A549 treated with GW870086 at 1 μM for 4 hours (cell line): ENCODE measurements at places on chromosomes 6 and 20. TPM values are rescaled to one million over a fixed set of nuclear protein-coding genes. Genes with fewer than 3 reads are reported as not detected.

OLIG3 gene
- total RNA-seq, result not detected in 5 replicates

NMBR gene
- total RNA-seq, result not detected in 5 replicates

SNAI1 gene
- total RNA-seq, result 9.0 to 15.2 TPM (median 13.5 TPM) in 5 replicates

SYNGAP1 gene
- total RNA-seq, result 3.6 to 4.7 TPM (median 3.9 TPM) in 5 replicates

BTN1A1 gene
- total RNA-seq, result not detected in 5 replicates

SCUBE3 gene
- 0.02 to 0.07 TPM (median 0.06 TPM) in 5 replicates for total RNA-seq

EDN1 gene
- total RNA-seq, result 35.0 to 37.9 TPM (median 35.4 TPM) in 5 replicates

FIG4 gene
- 3.6 to 4.5 TPM (median 4.3 TPM) in 5 replicates for total RNA-seq

PAK1IP1 gene
- 19.1 to 21.0 TPM (median 20.3 TPM) in 5 replicates for total RNA-seq

SLC22A2 gene
- total RNA-seq, result 0.14 TPM in 1 of 5 replicates, not detected in the others

LTV1 gene
- 32.9 to 38.6 TPM (median 33.9 TPM) in 5 replicates for total RNA-seq

ROS1 gene
- 0.15 to 0.24 TPM (median 0.16 TPM) in 5 replicates for total RNA-seq

CCM2L gene
- 0.24 to 0.56 TPM (median 0.45 TPM) in 5 replicates for total RNA-seq

SCGN gene
- 0.09 to 0.23 TPM (median 0.19 TPM) in 4 of 5 replicates, not detected in the other for total RNA-seq

MED20 gene
- 12.2 to 15.8 TPM (median 14.3 TPM) in 5 replicates for total RNA-seq

GSS gene
- total RNA-seq, result 55.8 to 62.6 TPM (median 57.7 TPM) in 5 replicates

CYP21A2 gene
- 0.08 TPM in 1 of 5 replicates, not detected in the others for total RNA-seq

PGBD1 gene
- 4.6 to 5.1 TPM (median 5.0 TPM) in 5 replicates for total RNA-seq

KCNS1 gene
- total RNA-seq, result not detected in 5 replicates

ACSS2 gene
- 9.4 to 11.9 TPM (median 10.7 TPM) in 5 replicates for total RNA-seq

CFAP61 gene
- total RNA-seq, result 0.32 to 1.5 TPM (median 0.45 TPM) in 5 replicates

ARID1B gene
- total RNA-seq, result 13.9 to 14.7 TPM (median 14.1 TPM) in 5 replicates

SSTR4 gene
- total RNA-seq, result 0.12 to 0.26 TPM (median 0.19 TPM) in 5 replicates

LINC00237 gene
- not detected in 5 replicates for total RNA-seq

RFX6 gene
- not detected in 5 replicates for total RNA-seq

GRM1 gene
- total RNA-seq, result 0.02 to 0.03 TPM (median 0.03 TPM) in 3 of 5 replicates, not detected in the others

KLHDC3 gene
- total RNA-seq, result 24.7 to 28.7 TPM (median 26.6 TPM) in 5 replicates

TRIM10 gene
- not detected in 5 replicates for total RNA-seq

RGS17 gene
- total RNA-seq, result 5.0 to 9.0 TPM (median 8.1 TPM) in 5 replicates

EYA2 gene
- total RNA-seq, result 1.7 to 2.7 TPM (median 2.4 TPM) in 5 replicates

PSORS1C2 gene
- total RNA-seq, result not detected in 5 replicates

CPXM1 gene
- total RNA-seq, result not detected in 5 replicates

RAET1L gene
- 0.43 to 0.93 TPM (median 0.63 TPM) in 5 replicates for total RNA-seq

PAX1 gene
- not detected in 5 replicates for total RNA-seq

TGM2 gene
- 316 to 478 TPM (median 426 TPM) in 5 replicates for total RNA-seq

SLC4A11 gene
- 7.9 to 10.2 TPM (median 9.2 TPM) in 5 replicates for total RNA-seq

OR12D3 gene
- total RNA-seq, result not detected in 5 replicates

OGFR gene
- 40.7 to 46.4 TPM (median 43.3 TPM) in 5 replicates for total RNA-seq

HCRTR2 gene
- total RNA-seq, result not detected in 5 replicates

KIAA1755 gene
- total RNA-seq, result 0.13 to 0.18 TPM (median 0.14 TPM) in 4 of 5 replicates, not detected in the other

SIM1 gene
- total RNA-seq, result not detected in 5 replicates

STX11 gene
- 1.9 to 2.8 TPM (median 2.1 TPM) in 5 replicates for total RNA-seq

SMLR1 gene
- total RNA-seq, result not detected in 5 replicates

ADGB gene
- total RNA-seq, result not detected in 5 replicates

ARFGEF3 gene
- 0.35 to 0.70 TPM (median 0.54 TPM) in 5 replicates for total RNA-seq

LRRC1 gene
- 4.7 to 6.3 TPM (median 5.8 TPM) in 5 replicates for total RNA-seq

GTSF1L gene
- not detected in 5 replicates for total RNA-seq

FUT9 gene
- not detected in 5 replicates for total RNA-seq

BPIFB4 gene
- total RNA-seq, result not detected in 5 replicates

FNDC1 gene
- 0.05 to 0.14 TPM (median 0.06 TPM) in 5 replicates for total RNA-seq

SYCP2 gene
- 0.27 to 0.53 TPM (median 0.33 TPM) in 5 replicates for total RNA-seq

CFAP206 gene
- 0.40 to 0.73 TPM (median 0.46 TPM) in 5 replicates for total RNA-seq

MCHR2 gene
- total RNA-seq, result not detected in 5 replicates

NKX2-4 gene
- not detected in 5 replicates for total RNA-seq

CITED2 gene
- 15.7 to 30.3 TPM (median 22.9 TPM) in 5 replicates for total RNA-seq

ADA gene
- total RNA-seq, result 50.5 to 64.6 TPM (median 58.9 TPM) in 5 replicates

ENPP1 gene
- 0.87 to 1.6 TPM (median 1.3 TPM) in 5 replicates for total RNA-seq

COL11A2 gene
- total RNA-seq, result 0.45 to 0.93 TPM (median 0.71 TPM) in 5 replicates

PLEKHG1 gene
- total RNA-seq, result 0.30 to 0.54 TPM (median 0.42 TPM) in 5 replicates
